ENCODE measurements at places on chromosomes 2 and 18.

GRCh38 chr2:54656863-54657262 is 66.6 kb upstream of the EML6 start:
- no peak for DNase-seq

DNA sequence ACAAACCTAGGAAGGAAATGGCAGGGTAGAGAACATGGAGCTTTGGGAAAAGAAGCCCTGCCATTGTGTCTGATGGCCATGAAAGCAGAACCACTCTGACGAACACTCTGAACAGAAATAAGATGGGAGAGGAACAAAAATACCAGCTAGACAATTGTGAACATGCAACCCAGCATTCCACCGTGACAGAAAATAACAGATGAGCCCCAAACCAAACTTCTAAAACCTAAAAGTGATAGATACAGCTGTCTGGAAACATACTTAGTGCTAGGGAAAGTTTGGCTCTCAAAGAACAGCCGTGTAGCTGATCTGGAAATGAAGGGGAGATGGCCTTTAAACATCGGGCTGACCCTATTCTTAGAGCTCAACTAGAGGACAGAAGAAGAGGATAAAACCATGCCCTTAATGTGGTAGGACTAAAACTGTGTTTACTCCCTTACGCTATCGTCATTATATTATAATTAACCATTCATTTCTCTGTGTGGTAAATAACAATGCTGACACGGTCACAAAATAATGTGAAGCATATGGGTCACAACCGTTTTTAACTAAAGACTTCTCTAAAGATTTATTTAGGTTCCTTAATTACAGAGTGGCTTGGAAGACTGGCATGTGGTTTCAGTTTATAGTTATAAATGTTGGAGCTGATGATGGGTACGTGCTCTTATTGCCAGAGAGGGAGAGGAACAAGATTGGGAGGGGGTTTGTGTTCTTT is 80.6 kb downstream of the MYO1B start:
- no peak for DNase-seq

- DNase-seq: no peak
Observed at GRCh38 chr2:7613831-7614230, 696.6 kb downstream of the RNF144A start.

GRCh38 chr2:186925514-186925913 is 76.5 kb upstream of the ZSWIM2 start:
- DNase-seq: no peak

DNA sequence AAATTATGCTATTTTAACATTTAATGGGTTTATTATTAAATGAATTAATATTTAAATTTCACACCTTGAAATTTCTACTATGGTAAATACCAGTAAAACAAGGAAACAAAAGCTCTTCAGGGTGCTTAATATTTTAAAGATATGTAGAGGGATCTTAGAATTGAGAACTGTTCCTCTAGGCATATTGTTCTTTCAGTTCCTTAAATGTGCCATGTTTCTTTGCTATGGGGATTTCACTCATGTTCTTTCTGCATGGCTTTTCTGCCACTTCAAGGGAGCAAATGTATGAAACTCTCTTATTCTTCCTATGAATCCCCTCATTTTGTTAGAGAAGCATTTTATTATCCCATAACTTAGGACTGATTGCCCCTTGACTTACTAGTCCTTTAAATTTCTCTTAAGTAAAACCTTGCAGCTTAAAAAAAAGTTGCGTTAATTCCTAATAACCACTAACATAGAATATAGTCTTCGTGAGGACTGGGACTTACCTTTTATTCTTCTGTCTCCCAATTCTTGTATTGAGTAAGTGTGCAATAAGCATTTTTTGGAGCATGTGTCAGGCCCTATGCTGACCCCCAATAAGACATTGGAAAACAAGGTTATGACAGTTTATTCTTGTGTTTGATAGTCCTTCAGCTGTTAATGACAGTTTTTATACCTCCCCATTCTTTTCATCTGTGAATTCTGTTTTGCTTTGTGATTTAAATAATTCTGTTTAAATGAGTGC is 95.7 kb downstream of the BIRC6 start:
- DNase-seq: no peak

- no peak for DNase-seq
Observed at GRCh38 chr2:219446101-219446504, 11.5 kb downstream of the SPEG start.

- DNase-seq: no peak
Observed at GRCh38 chr2:45216118-45216517, 206.9 kb upstream of the SIX2 start.

DNA sequence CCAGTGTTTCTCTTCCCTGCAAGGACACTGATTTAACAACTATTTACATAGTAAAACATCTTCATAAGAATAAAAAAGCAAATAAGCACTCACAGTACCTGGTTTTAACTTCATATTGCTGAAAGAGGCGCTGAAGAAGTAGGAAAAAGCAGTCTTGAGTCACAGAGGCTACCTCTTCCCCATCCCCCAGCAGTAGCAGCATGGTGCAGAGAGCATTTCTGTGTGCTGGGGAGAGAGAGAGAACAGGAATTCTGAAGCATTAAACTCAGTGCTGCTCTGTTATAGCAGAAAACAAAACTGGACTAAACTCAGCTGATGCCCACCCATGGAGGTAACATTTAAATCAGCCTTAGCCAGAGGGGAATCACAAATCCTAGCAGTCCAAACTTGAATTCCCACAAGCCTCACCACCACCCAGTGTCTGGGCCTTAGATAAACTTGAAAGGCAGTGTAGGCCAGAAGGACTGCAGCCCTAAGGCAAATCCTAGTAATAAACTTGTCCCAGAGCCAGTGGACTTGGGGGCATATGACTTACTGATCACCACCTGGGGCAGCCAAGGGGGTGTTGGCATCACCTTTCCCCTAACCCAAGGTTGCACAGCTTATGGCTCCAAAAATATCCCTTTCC is 321.8 kb upstream of the CWC22 start:
- DNase-seq: no peak

DNA sequence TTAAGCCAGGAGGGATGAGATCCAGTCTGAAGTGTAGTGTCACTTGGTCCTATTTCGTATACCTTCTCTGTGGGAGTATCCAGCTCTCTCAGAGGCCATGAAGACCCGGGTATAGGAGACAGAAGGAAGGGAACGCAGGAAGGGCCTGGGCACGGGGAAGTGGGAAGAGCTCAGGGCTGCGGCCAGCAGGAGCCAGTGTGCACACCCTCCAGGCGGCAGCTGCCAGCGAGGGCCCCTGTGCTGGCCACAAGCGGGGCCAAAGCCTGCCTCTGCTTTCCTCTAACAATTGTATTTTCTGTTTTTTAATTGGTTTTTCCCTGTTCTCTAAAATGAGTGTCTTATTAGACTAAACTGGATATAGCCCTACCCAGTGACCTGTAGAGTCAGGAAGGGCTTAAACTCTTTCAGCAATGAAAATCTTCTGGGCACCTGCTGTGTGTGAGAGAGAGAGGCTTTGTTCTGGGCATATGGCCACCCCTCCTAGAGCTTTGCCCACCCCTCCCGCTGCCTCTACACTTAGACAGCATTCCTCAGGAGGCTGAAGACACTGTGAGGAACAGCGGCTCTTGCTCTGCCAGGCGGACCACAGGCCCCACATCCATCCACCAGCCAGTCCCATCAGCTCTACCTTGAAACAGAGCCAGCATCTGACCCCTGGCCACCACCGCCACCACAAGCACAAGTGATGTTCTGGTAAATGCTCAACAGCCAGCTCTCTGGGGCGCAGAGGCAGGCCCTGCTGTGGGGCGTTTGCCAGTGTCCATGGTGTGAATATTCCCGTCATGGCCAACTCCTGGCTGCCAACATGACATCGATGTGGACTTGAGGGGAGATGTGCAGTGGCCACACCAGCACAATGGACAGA is 9.5 kb downstream of the GPR17 start:
- peak; percentile 36 for DNase-seq

DNA sequence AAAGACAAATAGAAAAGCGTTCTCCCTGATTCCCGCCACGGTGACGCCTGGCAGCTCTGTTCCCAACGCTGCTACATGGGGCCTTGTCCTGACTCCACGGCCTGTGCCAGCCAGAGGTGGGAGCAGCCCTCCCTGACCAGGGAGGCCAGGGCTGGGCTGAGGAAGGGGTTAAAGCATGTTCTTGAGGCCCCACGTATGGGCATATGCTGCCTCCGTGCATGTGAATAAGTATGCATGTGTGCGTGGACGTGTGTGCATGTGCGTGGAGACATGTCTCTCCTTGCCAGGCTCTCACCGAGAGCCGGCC is 1.6 kb upstream of the SNED1 start:
- peak; percentile 36 for DNase-seq

DNA sequence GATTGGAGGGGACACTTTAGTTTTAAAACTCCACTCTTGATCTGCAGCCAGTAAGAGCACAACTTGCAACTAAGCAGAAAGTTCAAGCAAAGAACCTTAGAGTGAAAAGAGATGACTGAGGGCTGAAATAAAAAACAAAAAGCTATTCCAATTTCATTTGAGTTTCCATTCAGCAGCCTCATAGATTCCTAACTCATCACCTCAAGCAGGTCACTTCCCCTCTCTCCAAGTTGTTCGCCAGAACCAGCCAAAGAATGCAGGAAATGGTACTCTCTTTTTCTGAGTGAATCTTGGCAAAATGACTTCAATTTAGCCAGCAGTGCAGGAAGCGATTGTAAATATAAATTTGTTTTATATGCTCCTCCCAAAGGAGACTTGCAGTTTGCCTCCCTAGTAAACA is 213.3 kb downstream of the SETBP1 start:
- DNase-seq: no peak

DNA sequence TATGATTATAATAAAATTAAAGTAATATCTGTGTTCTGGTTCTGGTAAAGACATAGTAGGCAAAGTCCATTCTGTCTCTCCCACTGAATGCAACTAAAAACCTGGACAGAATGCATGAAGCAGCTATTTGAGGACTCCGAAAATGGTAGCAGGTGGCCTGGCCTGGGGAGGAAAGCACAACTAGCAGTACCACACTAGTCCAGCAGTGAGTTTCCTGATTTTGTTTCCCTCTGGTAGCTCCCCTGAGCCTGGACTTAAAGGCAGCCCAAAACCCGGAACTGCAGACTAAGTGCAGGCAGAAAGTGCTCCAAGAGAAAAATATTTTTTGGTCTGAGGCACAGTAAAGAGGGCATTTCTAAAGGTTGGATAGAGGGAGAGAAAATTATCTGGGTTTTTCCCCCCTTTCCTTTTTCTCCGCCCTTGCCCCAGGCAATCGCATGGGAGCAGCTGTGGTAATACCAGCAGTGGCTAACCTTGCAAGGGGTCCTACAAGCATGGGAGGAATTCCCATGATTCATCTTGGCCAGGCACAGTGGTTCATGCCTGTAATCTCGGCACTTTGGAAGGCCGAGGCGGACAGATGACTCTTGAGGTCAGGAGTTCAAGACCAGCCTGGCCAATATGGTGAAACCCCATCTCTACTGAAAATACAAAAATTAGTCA is 32.3 kb downstream of the ASXL2 start:
- no peak for DNase-seq

DNA sequence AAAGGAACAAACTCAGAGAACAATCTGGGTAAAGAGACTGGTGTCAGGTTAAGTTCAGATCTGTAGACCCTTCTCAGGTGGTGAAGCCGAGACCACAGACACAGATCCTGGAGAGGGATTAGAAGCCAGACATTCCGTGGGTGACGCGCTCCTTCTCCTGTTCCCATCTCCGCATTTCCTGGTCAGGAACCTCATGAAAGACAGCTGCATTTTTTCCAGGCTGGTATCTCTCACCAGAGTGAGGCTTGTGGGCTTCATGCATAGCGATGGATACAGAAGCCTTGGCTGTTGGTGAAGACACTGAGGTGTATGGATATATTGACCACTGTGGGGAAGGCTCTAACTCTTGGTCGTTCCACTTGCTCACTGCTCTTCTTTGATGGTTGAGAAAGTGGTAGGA is 152.6 kb downstream of the FAM210A start:
- DNase-seq: no peak

DNA sequence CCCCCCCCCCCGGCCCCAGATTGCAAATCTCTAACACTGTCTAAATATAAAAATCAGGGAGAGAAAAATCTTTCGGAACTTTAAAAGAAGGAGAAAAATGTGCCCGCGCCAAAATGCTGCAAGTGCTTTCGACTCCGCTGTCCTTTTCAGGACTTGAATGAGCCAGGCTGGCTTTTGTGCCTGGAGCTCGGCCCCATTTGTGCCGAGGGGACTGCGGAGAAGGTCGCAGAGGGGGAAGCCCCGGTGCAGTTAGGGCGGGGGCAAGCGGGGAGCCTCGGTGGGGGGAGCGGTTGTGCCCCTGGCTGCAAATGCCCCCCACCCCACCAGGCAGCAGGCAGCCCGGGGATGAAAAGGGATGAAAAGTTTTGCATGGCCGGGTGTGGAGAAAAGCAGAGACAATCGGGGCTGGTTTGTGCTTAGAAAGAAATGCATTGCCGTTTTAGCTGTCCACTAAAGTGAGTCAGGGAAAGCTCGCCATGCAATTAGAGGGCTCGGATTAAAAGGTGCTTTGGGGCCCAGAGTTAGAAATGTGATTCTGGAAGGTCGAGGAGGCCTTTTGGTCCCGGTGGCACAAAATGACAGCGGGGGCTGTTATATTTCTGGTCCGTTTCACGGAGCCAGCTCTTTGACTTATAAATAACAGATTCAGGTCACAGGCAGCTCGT is 1.6 kb downstream of the INHBB start:
- DNase-seq: no peak

DNA sequence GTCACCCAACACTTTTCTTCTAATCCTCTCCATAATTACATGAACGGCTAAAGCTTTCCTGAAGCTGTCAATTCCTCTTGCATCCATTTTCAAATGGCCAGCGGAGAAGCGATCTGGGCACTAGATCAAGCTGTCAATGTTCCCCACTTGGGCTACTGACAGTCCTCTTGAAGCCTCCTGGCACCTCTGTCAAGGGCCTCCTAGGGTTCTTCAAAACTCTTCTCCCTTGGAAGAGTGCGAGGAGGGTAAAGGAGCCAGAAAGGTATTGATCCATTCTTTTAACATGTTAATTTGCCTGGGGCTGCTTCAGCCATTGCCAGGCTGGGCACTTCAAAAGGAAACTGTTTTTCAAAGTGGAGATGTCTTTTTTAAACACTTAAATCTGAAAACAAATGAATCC is 19.8 kb downstream of the EPHA4 start:
- DNase-seq: no peak

GRCh38 chr2:189913821-189914220 is 129.6 kb downstream of the PMS1 start:
- DNase-seq: no peak

DNA sequence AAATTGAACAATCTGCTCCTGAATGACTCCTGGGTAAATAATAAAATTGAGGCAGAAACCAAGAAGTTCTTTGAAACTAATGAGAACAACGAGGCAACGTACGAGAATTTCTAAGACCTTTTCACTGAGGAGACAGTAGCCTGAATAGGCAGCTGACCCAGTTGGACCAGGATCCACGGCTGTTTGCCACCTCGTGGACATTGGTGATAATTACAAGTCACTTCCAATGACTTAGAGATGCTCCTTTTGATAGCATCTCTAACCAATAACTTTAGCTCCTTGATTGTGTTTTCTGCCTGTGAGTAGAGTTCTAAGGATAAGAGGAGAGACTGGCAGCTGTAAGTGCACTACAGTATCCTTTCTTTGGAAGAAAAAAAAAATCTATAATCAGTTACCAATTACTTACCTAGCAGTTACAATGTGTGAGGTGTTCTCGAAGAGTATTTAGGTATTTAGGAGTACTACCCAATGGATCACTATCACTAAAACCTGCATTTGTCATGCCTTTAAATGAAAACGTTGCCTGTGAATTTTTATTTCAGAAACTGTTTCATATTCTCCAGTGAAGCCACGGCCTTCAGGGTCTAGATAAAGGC is 31.3 kb upstream of the CNTNAP5 start:
- no peak for DNase-seq

- DNase-seq: no peak
Observed at GRCh38 chr18:31596081-31596872, 4.6 kb downstream of the TTR start.
